ENCODE measurements at places on chromosomes 6 and 20.

DNA sequence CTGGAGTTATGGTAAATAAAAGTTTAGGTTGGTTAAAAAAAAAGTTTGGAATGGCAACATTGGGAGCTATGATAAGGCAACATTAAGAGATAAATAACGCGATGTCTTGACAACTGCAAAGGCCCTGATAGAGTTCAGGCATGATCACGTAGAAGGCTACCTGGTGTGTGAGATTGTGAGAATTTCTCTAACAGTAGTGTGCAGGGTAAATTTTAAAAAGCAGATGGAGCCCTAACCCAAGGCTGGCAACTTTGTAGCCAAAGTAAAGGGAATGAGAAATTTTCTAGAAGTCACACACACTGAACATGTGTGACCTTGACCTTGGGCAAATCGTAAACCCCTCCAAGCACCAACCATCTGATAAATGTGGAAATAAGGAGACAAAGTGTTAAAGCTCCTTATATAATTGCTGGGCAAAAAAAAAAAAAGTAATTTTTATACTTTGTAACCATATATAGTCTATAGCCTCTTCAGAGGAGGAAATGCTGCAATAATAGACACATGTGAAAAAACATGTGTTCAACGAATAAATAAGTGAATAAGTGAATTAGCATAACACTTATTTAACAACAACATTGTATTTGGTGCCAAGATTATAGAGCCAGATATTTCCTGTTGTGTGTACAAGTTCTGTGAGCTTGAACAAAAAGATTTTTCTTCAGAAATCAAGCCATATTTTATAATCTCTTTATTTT lies 18.2 kb downstream of the KCNQ5 start:
- no peak for DNase-seq

DNA sequence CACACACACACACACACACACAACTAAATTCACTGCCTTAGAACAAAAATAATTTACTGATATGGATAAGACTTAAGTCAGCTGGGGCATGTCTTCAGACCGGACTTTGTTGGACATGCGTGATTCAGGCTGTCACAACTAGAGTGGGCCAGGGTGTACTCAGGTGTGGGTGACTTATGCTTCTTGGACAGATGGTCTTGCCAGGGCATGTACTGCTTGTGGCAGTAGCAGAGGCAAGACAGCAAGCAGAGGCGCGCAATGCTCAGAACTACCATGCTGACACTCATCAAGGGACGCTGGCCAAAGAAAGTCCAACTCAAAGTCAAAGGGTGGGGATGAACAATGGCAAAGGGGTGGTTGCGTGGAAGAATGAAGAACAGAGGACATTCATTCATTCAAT lies 437.5 kb downstream of the CBLN4 start:
- no peak for DNase-seq

DNA sequence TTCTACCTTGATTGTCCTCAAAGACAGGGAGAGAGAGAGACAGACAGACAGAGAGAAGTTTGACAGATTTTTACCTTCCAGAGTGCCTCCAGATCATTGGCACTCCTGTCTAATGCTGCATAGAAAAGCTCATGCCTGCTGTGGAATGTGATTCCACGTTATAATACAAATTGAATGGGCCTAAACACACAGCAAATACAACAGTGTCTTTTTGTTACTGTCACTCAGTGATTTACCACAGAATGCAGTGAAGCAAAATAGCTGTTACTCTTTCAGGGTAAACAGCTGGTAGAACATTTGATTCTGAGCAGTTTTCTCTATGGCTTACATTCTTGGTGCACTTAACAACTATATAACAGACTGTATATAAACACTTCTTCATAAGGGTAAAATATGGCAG lies 558.7 kb downstream of the LMBRD1 start:
- no peak for DNase-seq

GRCh38 chr6:167925026-167925425 lies 72.4 kb upstream of the KIF25 start:
- no peak for DNase-seq

- no peak for DNase-seq
Measured at GRCh38 chr6:97059473-97059872, 134.9 kb downstream of the KLHL32 start.

- no peak for DNase-seq
Measured at GRCh38 chr6:160349020-160349441, 853 bp downstream of the SLC22A3 start.

GRCh38 chr6:157066781-157067491 lies 256.4 kb downstream of the TMEM242 start:
- no peak for DNase-seq

- DNase-seq = no peak
Measured at GRCh38 chr6:91782802-91783201, 1195.9 kb upstream of the MAP3K7 start.
